ENCODE measurements at places on chromosomes 16 and 17.
A peak's percentile ranks its signal among the peaks of the same experiment; 100 is the strongest.

DNA sequence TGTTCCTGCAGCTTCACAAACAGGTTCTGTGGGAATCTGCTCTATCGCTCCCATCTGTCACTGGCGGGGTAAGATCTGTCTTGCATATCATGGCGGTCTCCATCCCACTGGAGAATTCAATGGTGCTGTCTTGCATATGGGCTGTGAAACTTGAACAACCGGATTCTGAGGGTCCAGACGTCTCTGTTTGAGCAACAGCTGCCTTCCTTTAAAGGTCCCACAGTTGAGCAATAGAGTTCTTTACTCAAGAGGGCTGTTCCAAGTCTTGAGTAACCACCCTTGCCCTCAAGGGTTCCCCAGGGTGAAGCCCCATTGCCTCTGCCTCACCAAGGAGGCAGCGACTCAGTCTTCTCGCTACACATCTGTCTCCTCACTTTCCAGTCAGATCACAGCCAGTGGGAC, 50.8 kb downstream of the ZFHX3 start:
- no peak for DNase-seq

- peak; percentile 41 for DNase-seq
Observed at GRCh38 chr16:89031715-89032659, 55.0 kb upstream of the CBFA2T3 start.

DNA sequence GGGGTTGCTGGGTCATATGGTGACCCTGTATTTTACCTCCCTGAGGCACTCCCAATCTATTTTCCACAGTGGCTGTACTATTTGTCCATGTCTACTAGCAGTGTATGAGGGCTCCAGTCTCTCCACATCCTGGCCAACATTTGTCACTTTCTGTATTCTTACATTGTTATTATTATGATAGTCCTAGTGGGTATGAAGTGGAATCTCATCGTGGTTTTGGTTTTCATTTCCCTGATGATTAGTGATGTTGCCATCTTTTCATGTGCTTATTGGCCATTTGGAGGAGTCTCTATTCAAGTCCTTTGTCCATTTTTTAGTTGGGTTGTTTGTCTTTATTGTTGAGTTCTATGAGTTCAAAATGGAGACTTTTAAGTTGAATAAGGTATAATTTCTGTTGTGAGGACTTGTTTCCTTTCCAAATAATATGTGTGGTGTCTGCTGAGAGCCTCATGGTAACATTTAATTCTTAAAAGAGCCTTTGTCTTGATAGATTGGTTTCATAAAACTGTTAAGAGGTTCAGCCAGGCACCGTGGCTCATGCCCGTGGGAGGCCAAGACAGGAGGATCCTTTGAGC, 108.2 kb downstream of the RPTOR start:
- DNase-seq, result no peak

- DNase-seq, result no peak
Observed at GRCh38 chr17:27630607-27631410, at the start of gene LGALS9. TSS of gene LGALS9 (plus strand) at chr17:27631188. CDS start at chr17:27631266, 78 bp downstream.

GRCh38 chr16:89172528-89173173, 1.1 kb downstream of the CDH15 start:
- DNase-seq, result no peak

DNA sequence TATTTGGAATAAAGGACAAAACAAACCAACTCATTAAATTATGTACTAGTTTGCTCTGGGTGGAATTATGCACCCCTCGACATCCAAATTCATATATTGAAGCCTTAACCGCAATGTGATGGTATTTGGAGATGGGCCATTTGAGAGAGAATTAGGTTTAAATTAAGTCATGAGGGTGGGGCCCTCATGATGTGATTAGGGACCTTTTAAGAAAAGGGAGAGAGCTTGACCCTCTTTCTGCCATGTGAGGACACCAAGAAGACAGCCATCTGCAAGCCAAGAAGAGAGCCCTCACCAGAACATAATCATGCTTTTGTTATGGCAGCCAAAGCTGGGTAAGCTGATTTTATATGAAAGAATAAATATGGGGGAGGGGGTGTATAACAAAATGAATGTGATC, 2.0 kb downstream of the C16orf87 start:
- DNase-seq, result no peak

GRCh38 chr17:77432742-77433141, 292.0 kb downstream of the SEC14L1 start:
- no peak for DNase-seq

GRCh38 chr17:82419540-82419939, 1.2 kb upstream of the OGFOD3 start:
- no peak for DNase-seq

DNA sequence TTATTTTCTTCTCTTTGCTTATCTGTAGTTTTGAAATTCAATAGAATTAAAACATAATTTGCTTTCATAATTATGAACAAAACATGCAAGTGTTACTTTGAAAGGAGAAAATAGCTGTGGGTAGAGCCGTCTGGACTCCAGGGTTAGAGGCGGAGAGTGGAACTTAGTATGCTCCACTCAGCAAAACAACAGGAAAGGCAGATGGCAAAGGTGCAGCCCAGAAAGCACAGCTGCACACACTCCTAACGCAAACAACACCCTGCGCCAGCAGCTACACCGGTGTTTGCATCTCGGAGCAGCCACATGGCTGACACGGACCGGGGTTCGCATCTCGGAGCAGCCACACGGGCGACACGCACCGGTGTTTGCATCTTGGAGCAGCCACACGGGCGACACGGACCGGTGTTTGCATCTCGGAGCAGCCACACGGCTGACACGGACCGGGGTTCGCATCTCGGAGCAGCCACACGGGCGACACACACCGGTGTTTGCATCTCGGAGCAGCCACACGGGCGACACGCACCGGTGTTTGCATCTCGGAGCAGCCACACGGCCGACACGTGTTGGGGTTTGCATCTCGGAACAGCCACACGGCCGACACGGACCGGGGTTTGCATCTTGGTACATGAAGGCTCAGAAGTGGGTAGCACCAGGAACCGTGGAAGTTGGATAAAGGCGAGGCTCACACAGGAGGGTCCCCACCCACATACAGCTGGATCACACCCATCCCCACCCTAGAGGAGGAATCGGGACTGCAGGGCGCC, 12.2 kb upstream of the CAPN15 start:
- no peak for DNase-seq

GRCh38 chr16:52755396-52755795, 208.5 kb upstream of the TOX3 start:
- no peak for DNase-seq

- DNase-seq, result peak; percentile 69
Observed at GRCh38 chr16:49698453-49698815, 157.5 kb downstream of the ZNF423 start.

- DNase-seq, result no peak
Observed at GRCh38 chr16:359067-359763, 6.7 kb upstream of the AXIN1 start.

DNA sequence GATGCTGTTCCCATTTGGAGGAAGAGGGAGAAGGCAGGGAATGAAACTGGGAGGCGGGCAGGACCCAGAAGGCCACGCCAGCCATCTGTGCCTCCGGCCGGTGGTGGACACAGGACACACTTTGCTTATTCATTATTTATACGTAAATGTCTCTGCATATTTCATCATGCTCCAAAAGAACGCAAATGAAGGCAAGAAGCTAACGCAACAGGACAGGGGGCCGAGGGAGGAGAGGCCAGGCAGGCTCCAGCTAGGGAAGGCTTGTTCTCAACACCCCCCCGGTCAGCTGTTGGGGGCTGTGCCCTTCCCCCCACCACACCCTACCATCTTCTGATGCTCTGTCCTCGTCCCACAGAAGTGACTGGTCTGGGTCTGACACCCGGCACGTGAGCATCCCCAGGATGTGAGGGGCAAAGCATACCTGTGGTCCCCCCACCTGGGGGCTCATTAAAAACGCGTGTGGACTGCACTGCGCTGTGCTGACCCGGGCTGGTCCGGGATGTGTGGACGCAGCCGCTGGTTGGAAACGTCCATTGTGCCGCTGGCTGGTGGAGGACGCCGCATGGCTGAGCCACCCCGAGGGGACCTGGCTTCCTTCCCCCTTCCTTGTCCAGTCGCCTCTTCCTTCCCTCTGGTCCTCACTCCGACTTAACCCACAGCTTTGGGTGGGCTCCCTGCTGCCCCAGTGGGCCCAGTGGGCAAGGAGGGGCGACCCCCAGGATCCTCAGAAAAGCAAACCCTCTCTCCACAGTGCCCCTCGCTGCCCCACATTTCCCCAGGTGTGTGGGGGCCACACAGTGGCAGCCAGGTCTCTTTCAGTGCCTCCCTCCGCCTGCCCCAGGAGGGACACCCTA, 46.4 kb upstream of the ENPP7 start:
- DNase-seq, result no peak

DNA sequence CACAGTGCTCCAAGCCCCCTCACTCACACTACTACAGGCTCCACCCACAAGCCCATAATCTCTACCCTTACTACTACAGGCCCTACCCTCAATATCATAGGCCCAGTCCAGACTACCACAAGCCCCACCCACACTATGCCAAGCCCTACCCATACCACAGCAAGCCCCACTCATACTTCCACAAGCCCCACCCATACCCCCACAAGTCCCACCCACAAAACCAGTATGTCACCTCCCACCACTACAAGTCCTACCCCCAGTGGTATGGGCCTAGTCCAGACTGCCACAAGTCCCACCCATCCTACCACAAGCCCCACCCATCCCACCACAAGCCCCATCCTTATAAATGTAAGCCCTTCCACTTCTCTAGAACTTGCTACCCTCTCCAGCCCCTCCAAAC, 13.8 kb downstream of the RIPOR1 start:
- peak; percentile 43 for DNase-seq

GRCh38 chr16:85379041-85380001, 233.8 kb upstream of the GSE1 start:
- DNase-seq, result no peak

- no peak for DNase-seq
Observed at GRCh38 chr16:535446-536405, 8.2 kb downstream of the CAPN15 start.

DNA sequence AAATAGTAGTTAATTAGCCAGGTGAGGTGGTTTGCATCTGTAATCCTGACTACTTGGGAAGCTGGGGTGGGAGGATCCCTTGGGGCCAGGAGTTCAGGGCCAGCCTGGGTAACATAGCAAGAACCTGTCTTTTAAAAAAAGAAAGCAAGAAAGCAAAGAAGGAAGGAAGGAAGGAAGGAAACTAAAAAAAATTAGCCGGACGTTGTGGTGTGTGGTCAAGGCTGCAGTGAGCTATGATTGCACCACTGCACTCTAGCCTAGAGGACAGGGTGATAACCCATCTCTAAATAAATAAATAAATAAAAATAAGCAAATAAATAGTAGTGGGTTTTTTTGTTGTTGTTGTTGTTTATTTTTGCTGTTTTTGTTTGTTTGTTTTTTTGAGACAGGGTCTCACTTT, 39.3 kb upstream of the MAP2K6 start:
- no peak for DNase-seq

- DNase-seq, result peak; percentile 26
Observed at GRCh38 chr17:29562615-29563014, 4.2 kb downstream of the ABHD15 start.

DNA sequence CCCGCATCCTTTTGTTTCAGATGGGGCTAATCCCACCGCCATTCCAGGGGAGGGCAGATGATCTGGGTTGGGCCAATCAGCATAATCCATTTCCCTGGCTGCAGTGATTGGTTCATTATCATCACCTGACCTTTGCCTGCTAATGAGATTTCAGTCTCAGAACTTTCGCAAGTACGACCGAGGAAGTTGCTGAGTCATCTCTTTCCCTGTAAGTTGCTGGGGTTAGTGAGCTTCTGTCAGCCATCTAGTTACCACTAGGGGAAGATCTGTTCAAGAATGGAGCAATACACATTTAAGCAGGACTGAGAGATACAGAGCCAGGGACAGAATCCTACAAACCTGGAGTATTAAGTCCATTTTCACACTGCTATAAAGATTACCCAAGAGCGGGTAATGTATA, 65.3 kb upstream of the NUDT7 start:
- no peak for DNase-seq

DNA sequence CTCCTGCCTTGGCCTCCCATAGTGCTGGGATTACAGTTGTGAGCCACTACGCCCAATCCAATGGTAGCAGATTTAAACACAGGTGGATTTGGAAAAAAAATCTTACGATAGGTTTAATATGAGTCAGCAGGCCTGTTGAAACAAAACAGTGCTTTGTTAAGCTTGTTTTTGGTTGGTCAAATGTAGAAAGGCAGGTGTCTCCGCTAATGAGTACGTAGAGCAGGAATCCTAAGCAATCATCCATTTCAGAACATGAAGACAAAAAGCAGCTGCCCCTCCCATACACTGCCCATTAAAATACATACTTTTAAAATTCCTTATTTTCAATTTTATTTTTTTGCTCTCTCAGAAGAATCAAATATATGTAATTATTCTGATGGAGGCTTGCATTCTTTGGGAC, 1.9 kb upstream of the WWOX start:
- DNase-seq, result no peak

DNA sequence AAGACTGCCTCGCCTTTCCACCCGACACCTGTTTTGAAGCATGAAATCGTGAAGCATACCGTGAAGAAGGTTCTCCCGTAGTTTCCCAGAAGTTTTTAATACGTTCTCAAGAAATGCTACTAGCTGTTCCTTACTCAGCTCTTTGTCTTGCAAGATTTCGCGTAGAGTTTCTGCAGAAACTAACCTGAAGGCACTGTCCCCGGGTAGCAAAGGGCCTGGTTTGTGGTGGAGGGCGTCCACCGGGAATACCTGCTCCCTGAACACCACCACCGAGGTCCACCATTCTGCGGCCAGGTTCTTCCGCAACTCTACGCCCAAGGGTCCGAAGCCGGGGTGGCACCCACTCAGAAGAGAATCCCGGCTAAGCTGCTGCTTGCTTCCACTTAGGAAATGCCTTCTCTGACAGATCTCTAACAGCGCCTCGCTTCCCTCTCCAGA, 487 bp downstream of the POLG2 start:
- no peak for DNase-seq

DNA sequence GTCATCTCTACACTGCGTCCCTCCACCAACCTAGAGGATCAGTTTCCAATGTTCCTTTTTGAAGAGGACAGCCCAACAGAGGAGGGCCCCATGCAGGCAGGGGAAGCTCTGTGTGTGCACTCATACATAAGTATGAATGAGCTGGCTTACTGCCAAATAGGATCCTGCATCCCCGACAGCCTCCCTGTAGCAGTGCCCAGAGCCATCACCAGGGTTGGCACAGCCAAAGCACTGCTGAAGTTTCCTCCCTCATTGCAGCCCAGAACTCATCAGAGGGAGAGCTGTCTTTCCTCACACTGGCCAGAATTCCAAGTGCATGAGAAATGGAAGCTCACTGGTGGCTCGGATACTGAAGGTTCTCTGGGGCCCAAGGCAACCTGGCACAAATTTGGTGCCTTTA, 114.4 kb downstream of the ASIC2 start:
- DNase-seq, result no peak

GRCh38 chr17:35732806-35733136, 1.3 kb downstream of the RASL10B start:
- no peak for DNase-seq

DNA sequence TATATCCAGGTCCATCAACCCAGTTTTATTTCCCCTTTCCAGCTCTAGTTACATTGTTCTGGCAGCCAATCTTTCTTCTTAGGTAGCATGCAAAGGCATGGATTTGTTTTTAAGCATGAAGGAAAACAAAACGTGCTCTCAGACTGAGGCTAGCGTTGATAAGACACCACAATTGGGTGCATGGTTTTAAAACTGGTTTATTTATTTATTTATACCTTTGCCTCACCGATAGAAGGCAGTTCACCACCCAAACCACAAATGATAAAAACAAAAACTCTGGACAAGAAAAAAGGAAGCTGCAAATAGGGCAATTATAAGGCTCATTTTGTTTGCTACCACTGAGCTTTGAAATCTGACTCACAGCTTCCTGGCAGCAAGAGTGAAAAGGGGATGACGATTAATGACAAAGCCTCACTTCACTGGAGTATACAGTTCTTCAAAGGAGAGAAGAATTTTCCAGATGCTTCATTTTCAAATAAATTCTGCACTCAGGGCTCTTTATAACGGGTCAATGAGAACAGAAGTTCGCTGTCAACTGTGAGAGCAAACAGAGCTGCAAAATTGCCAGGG, 278.4 kb upstream of the IRX5 start:
- no peak for DNase-seq
